ENCODE measurements at places on chromosomes 7 and 10.
A peak's percentile ranks its signal among the peaks of the same experiment; 100 is the strongest.

DNA sequence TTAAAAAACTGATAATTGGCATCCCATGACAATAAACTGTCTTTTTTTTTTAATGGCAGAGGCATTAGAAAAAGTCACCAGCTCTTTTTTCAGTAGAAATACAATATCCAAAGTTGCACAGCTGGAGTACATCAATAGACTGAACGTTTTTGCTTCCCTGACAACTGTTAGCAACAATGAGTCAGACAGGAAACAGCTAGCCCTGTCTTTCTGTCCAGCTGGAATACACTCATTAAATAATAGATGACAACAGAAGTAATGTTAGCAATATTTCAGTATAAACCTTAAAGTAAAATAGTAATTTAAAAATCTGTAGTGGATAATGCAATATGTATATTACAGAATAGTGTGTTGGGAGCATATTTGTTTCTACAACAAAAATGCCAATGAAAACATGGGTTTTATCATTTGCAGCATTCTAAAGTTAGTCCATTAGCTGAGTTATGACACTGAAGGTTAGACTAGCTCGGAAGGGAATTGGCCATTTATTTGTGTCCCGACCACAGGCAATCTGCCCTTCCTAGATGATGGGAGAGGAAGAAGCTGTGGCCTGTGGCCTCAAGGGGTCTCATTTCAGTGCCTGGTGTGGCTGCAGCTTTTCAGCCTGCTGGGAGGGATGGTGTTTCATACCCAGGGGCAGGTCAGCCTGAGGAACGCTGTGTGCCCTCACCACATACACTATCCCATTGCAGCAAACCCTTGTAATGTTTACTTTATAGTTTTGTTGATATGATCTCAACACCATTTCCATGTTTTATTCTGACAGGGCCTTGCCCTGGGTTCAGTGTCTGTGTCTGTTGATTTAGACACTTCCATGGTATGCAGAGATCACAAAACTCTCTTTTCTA, 173.3 kb downstream of the SLC16A9 start:
- DNase-seq, result no peak

- DNase-seq, result no peak
Observed at GRCh38 chr7:66015440-66016130, 33.6 kb upstream of the GUSB start.

DNA sequence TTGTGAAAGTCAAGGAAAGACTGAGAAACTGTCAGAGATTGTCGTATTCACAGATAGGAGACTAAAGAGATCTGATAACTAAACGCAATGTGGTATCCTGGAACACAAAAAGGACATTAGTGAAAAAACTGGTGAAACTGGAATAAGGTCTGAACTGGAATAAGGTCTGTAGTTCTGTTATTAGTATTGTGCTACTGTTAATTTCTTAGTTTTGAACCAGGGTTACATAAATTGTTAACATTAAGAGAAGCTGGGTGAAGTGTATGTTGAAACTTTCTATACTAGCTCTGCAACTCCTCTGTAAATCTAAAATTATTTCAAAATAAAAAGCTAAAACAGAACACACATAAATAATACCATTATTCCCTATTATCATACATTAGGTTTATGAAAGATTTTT, 3.4 kb upstream of the NT5C2 start:
- no peak for DNase-seq

- DNase-seq, result no peak
Observed at GRCh38 chr7:92391071-92391470, 56.2 kb upstream of the GATAD1 start.

DNA sequence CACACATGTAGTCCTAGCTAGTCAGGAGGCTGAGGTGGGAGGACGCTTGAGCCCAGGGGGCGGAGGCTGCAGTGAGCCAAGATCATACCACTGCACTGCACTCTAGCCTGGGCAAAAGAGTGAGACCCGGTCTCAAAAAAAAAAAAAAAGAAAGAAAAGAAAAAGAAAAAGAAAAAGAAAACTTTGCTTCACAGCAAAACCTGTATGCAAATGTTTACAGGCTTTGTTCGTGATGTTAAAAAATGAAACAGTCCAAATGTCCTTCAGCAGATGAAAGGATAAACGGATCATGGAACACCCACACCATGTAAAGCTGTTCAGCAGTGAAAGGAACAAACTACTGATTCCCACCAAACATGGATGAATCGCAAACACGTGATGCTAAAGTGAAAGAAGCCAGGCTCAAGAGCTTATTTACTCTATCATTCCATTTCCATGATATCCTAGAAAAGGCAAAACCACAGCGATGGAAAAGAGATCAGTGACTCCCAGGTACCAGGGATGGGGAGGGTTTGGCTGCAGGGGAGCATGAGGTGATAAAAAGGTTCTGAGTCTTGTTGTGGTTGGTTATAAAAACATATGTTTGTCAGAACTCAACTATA, 15.1 kb downstream of the LRRC20 start:
- no peak for DNase-seq

DNA sequence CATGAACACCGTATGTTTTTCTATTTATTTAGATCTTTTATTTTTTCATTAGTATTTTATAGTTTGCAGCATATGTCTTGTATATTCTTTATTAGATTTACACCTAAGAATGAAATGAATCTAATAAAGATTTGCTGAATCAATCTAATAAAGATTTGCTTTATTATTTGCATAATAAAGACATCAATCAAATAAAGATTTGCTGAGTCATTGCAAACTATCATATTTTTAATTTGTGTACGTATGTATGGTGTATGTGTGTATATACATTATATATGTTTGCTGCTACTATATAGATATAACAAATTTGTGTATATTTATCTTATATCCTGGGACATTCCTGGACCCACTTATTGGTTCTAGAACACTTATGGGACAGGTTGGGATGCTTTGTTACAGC, 147.5 kb downstream of the PTN start:
- no peak for DNase-seq

- no peak for DNase-seq
Observed at GRCh38 chr10:8063128-8063908, 8.8 kb downstream of the GATA3 start.

DNA sequence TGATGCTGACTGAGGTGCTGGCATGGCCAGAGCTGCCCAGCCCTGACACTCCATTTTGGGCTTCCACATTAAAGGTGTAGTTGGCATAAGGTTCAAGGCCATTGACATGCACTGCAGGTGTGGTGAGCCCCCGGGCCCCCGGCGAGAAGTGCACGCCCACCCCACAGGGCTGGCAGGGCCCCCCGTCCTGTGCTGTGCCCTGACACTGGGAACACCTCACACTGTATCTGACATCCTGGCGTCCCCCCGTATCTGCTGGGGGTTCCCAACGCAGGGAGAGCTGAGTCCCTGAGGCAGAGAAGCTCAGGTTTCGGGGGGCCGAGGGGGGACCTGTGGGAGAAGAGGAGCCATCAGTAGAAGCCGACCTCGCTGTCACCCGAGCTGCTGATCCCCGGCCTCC, 10.0 kb downstream of the EPHA1 start:
- no peak for DNase-seq

GRCh38 chr10:43273543-43273942, 6.7 kb upstream of the RASGEF1A start:
- DNase-seq, result no peak

GRCh38 chr10:37434091-37434490, 308.7 kb downstream of the ANKRD30A start:
- no peak for DNase-seq

DNA sequence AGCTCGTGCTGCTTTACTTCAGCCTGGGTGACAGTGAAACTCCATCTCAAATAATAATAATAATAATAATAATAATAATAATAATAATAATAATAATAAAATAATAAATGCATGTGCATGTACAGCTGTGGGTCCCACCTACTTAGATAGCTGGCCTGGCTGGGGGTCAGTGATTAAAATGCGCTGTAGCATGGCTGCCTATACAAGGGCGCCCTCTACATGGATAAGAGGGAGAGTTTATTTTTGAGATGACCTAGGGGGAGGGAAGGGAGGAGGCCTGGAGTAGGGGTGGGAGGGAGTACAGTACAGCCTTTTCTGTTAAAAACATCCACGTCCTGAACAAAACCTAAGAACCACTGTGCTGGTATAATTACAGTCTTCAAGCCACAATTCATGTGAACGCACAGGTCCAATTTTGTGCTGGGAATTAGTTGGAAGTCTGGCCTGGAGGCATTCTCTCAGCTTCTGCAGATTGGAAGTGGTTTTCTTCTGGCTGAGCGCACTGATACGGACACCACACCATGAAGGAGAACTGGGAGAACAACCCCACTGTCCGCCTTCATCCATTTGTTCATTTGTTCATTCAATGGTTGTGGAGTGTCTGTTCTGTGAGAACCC, 146.5 kb downstream of the TMEM178B start:
- no peak for DNase-seq

DNA sequence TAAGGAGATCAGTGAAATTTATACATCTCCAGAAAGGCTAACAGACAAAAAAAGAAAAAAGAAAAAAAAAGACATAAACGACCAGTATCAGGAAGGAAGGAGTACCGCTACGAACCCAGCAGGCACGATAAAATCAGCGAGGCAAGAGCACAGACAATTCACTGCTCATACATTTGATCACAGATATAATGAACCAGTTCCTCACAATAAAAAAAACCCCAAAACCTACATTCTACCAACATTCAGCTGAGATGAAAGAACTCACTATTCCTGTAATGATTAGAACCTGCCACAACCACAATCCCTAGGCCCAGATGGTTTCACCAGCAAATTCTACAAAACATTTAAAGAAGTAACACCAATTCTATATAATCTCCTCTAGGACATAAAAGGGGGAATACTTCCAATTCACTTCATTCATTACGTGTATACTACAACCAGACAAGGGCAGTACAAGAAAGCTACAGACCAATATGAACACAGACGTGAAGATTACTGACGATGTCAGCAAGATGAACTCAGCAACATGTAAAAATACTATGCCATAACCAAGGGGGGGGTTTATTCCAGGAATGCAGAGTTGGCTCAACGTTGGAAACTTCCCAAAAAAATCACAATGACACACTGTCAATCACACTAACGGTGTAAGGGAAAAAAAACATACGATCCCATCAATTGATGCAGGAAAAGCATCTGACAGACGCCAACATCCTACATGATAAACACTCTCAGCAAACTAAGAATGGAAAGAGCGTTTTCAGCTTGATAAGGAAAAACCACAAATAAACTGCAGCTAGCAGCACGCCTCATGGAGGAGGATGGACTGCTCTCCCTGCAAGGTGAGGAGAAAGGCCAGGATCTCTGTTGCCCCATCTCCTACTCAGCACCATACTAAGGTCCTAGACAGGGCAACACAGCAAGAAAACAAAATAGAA, 256.2 kb downstream of the ELFN1 start:
- no peak for DNase-seq

GRCh38 chr7:71261066-71261465, 129.1 kb downstream of the GALNT17 start:
- DNase-seq, result no peak

DNA sequence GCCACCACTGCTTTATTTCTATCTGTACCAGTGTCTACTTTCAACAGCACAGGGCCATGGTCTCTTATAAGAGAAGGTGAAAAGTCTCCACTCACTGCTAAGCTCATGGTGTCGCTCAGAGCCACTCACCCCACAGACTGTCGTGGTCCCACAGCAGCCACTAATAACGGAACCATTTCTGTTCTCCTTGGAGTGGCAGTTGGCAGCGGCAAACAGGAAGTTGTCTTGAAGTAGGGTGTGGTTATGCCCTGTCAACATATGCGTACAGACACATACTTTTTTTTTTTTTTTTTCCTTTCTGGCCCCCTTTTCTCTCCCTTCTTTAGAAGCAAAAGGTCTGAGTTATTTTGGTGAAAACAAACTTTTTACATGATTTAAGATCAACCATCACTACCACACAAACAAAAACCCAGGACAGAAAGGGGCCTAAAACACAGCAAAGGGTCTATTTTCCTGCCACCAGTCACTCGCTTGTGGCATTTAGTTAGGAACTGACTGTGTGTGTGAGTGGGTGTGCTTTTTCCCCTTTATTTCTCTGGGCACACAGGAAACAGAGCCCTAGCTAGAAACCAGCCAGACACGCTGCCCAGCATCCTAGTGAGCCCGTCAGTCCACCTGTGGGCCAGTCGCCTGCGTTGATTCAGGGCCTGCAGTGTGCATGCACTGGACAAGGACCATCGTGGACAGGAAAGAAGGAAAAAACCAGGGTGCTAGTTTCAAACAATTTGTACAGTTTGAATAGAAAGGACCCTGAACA, 96.7 kb upstream of the EFCAB10 start:
- peak; percentile 66 for DNase-seq

DNA sequence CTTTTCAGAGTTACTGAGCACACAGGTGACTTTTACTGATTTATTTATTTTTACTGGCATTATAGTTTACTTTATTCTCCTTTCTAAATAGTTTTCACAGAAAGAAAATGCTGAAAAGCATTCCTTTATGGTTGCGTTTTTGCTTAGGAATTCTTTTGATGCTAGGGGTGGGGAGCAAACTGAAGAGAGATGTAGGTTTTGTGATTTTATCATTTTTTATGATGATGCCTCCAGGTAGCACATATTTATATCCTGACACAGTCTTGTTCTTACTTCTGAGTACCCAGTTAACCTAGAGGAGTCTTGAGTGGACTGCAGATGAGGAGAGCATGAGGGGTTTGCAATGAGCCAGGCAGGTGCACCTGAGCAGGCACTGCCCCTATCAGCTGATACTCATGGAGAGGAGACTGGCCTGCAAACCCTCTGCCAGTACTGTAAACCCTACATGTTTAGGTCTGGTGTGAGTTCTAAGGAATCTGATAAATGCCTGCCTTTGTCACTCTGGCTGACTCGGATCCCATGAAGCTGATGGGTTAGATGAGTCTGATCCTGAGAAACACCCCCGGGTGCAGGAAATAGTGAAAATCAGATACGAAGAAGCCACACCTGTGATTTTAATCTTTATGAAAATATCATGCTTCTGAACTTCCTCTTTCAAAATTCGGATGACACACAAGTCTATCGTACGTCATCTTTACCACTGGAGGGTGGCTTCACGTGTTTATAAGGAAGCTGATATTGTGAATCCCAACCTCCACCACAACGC, 302.9 kb downstream of the WDR37 start:
- DNase-seq, result no peak

All from hematopoietic multipotent progenitor cell treated with erythropoietin and hydrocortisone succinate and interleukin-3 and kit ligand, for 15 days (in vitro differentiated cells).